ENCODE measurements at places on chromosomes 2 and 18.

DNA sequence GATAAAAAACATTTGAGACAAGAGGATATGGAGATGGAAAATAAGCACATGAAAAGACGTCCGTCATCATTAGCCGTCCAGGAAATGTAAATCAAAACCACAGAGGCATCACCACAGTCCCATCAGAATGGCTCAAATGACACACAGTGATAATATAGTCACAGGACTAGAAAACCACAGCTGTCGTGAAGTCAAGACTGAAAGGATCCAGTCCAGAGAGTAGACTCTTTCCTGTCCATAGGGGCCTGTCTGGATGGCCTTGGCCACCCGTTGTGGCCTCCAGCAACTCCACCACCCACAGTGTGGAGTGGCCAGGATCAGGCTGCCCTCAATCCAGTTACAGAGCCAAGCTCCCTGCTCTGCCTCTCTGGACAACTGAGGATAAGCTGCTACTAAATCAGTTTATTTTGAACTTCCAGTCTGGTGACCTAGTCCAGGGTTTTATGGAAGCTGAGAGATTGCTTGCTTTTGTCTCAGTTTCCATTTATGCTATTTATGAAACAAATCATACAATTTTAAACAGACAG, 60.4 kb downstream of the RHOB start:
- DNase-seq, result no peak

GRCh38 chr2:136217996-136218395, 100.0 kb upstream of the CXCR4 start:
- no peak for DNase-seq

DNA sequence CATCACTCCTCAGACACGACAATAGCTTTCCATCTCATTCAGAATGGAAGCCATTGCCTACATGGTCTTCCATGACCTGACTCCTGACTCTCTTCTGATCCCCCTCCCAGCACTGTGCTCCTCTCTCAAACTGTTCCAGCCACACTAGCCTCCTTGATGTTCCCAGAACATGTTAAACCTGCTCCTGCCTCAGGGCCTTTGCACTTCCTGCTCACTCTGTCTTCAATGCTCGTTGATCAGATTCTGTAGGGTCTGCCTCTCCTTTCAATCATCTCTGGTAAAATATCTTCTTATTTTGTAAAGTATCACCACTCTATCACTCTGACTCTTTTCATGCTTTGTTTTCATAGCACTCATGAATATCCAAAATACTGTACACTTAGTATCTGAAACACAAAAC, 84.9 kb downstream of the SESTD1 start:
- no peak for DNase-seq

GRCh38 chr2:171410101-171410500, 23.7 kb downstream of the METTL8 start:
- no peak for DNase-seq

DNA sequence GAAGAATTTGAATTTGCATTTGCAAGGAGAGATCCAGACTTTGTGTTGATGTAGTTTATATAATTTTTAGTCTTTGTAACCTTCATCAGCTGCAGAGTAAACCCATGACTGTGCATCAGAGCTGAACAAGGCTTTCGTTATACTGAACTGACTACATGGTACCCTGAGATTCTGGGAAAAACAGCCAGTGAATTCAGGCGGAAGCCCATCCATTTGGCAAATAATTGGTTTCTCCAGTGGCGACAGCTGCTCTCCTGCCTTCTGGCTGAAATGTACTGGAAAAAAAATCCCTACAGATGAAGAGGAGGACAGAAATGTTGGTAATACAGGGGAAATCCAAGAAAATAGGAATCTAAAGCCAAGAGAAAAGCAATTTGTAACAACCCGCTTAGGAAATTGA, 657.5 kb upstream of the CDH7 start:
- DNase-seq, result no peak
